Left kidney (tissue), 8 donors: ENCODE measurements at places on chromosomes 7 and 10. TPM values are rescaled to one million over a fixed set of nuclear protein-coding genes. Genes with fewer than 3 reads are reported as not detected.

The FKBP9 gene
- polyA plus RNA-seq, result 174 TPM

The ASZ1 gene
- not detected for polyA plus RNA-seq

The ECHDC3 gene
- 11.0 TPM for polyA plus RNA-seq

The UPK3B gene
- polyA plus RNA-seq, result 1.1 TPM

The RASA4 gene
- polyA plus RNA-seq, result 38.8 TPM

The SPDYE9 gene
- 1.5 TPM for polyA plus RNA-seq

The OLAH gene
- 0.96 TPM for polyA plus RNA-seq

The RAPGEF5 gene
- polyA plus RNA-seq, result 37.6 TPM

The GPC2 gene
- polyA plus RNA-seq, result 11.5 TPM

The ASB13 gene
- 23.1 TPM for polyA plus RNA-seq

The LRRC18 gene
- polyA plus RNA-seq, result 0.20 TPM

The CASTOR2 gene
- polyA plus RNA-seq, result 8.4 TPM

The LBX1 gene
- not detected for polyA plus RNA-seq

The BLNK gene
- polyA plus RNA-seq, result 53.6 TPM

The IL2RA gene
- 0.05 TPM for polyA plus RNA-seq

The FAM237B gene
- polyA plus RNA-seq, result 1.1 TPM

The PILRA gene
- 12.6 TPM for polyA plus RNA-seq

The ERVW-1 gene
- 2.7 TPM for polyA plus RNA-seq

The CXCL12 gene
- 417 TPM for polyA plus RNA-seq

The NXPH1 gene
- polyA plus RNA-seq, result 0.25 TPM

The SFMBT2 gene
- 9.3 TPM for polyA plus RNA-seq

The RET gene
- polyA plus RNA-seq, result 16.7 TPM

The SEMA3D gene
- polyA plus RNA-seq, result 57.7 TPM

The IRF5 gene
- polyA plus RNA-seq, result 8.3 TPM

The OPN1SW gene
- polyA plus RNA-seq, result 2.2 TPM

The UPK3BL2 gene
- 18.5 TPM for polyA plus RNA-seq

The AIFM2 gene
- 6.6 TPM for polyA plus RNA-seq

The HGF gene
- 2.3 TPM for polyA plus RNA-seq
